Stimulated activated CD4-positive, alpha-beta T cell treated with anti-CD3 and anti-CD28 coated beads, TNF-alpha, amount 100 ng/mL, for 1 hour (primary cell): ENCODE measurements at places on chromosomes 2 and 18.

- DNase-seq: no peak
Measured at GRCh38 chr2:237453671-237454070, 33.4 kb upstream of the MLPH start.

DNA sequence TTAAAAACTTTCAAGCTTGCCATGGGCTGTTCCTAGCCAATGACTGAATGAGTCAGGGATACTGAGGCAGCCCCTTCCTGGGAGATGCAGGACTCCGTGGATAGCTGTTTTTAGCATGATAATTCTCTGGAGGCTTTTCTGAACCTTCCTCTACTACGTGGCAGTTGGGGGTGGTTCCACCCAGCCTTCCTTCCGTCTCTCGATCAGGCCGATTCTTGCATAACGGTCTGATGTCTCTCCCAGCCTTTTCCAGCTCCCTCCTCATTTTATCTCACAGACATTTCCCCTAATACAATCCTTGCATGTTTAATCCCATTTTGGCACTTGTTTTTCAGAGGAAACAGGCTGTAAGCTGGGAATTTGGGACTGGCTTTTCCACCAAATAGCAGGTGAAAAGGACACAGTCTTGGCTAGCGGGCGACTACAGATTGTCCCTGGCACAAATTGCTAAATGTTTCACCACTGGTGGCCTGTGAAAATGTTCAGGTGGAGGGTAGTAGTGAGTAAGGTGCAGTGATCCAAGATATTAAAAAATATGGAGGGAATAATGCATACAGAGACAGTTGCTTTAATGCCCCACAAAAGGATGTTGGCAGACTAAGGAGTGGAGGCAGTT lies 21.0 kb upstream of the CTLA4 start:
- DNase-seq: no peak

GRCh38 chr2:10287761-10288160 lies 14.9 kb upstream of the HPCAL1 start:
- no peak for DNase-seq

GRCh38 chr2:127235082-127235702 lies 15.1 kb upstream of the CYP27C1 start:
- DNase-seq: no peak

DNA sequence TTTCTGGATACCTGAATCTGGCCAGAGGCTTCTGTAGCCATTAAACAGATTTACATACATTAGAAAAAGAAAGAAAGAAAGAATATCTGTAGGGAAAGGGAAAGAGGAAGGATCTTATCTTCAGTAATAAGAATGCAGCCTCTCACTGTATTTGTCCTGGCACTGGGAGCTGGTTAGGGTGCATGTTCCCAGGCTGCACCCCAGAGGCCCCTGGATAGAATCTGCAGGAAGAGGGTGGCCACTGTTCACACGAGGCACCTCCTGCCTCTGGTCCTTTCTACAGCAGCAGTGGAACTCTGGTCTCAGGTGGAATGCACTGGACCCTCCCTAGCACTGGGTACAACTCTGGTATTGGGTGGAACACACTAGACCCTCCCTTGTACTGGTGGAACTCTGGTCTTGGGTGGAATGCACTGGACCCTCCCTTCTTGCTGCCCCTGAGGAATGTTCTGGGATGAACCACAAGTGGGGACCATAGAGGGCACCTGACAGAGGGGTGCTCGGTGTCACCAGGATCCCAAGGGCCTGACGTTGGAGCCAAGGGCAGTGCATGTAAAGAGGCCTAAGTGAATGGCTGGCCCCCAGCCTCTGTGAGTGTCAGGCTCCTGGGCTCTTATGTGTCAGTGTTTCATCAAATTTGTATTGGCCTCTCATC lies 27.4 kb upstream of the PXDN start:
- no peak for DNase-seq

- no peak for DNase-seq
Measured at GRCh38 chr2:129904532-129905446, 74.7 kb upstream of the RAB6C start.

GRCh38 chr18:73563345-73563744 lies 584.3 kb downstream of the FBXO15 start:
- DNase-seq: no peak
